Ovary (tissue), 10 donors: ENCODE measurements at places on chromosomes 16 and 17. TPM values are rescaled to one million over a fixed set of nuclear protein-coding genes. Genes with fewer than 3 reads are reported as not detected.
A peak's percentile ranks its signal among the peaks of the same experiment; 100 is the strongest.

- DNase-seq: no peak
These were observed 204.6 kb downstream of the SEC14L1 start for GRCh38 chr17:77345260-77345910.

GRCh38 chr16:88533381-88533917 is 36.8 kb upstream of the ZC3H18 start:
- DNase-seq: peak; percentile 70

DNA sequence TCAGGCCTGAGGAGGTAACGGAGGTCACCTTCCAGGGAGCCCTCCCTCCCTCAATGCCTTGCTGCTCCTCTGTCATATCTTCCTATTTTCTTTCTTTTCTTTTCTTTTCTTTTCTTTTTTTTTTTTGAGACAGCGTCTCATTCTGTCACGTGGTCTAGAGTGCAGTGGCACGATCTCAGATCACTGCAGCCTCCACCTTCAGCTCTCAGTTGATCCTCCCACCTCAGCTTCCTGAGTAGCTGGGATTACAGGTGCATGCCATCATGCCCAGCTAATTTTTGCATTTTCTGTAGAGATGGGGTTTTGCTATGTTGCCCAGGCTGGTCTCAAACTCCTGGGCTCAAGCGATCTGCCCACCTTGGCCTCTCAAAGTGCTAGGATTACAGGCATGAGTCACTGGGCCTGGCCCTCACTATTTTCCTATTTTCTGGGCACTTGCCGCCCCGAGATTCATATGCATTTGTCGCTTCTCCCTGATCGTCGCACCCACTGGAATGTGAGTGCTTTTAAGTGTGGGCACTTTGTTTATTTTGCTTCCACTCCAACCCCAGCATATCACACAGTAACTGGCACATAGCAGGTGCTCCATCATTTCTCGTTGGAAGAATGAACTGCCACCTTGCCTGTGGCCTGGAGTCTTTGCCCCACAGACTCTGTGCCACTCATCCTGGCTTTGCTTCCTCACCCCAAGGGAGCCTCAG is 31.7 kb downstream of the CPNE2 start:
- no peak for DNase-seq

SLFN14 gene
- total RNA-seq: not detected

MYH8 gene
- total RNA-seq: not detected
